NB4 (cell line): ENCODE measurements at places on chromosomes 1 and 21.
A peak's percentile ranks its signal among the peaks of the same experiment; 100 is the strongest.

GRCh38 chr1:166876540-166876838, 425 bp upstream of the TADA1 start:
- no peak for DNase-seq

DNA sequence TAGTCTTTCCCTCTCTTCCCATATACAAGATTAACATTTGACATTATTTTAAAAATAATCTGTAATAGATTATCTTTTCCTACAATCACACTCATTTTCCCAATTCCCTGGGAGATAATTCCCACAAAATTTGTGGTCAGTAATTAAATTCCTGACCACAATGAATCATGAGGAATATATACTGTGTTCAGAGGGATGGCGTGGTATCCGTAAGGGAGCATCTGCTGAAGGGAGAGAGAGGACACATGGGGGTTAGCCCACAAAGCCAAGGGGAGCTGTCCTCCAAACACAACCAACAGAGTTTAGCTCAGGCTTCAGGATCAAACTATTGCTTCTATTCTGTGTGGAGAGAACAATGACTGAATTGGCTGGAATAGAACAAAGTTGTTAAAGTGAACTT, 57.1 kb upstream of the PPP2R5A start:
- no peak for DNase-seq

DNA sequence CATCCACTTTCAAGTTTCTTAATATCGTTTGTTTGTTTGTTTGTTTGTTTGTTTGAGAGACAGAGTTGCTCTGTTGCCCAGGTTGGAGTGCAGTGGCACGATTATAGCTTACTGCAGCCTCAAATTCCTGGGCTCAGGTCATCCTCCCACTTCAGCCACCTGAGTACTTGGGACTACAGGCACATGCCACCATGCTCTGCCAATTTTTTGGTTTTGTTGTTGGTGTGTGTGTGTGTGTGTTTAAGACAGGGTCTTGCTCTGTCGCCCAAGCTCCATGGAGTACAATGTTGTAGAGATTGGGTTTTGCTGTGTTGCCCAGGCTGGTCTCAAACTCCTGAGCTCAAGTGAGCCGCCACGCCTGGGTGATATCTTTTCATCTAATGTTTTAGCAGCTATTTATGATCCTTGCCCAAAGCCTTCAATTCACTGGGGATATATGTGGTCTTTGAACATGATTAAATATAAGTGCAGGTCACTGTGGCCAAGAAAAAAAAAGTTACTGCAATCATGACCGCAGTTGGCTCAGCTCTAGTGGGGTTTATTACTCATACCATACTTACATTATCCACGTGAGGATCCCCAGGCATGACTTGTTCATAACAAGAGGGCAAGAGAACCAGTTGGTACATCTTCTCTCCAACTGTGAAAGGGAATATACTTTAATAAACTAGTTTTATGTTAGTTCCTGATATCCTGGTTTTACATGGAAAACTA, 8.0 kb downstream of the RRP1B start:
- DNase-seq = peak; percentile 83

DNA sequence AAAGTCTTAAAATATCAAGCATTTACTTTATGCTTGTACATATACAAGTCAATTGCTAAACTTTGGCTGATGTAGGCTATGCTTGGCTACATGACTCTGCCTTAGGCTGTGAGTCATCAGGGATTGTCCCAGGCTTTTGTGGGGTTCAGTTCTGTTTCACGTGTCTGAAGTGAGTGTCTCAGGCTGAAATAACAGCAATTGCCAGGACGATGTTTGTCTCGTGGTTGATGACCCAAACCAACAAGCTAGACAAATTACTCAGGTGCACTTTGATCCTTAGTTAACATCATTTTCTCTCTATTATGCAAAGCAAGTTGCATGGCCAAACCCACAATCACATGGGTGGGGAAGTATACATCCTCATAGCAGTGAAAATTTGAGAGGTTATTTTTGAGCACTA, 410.1 kb downstream of the BRINP3 start:
- no peak for DNase-seq

- no peak for DNase-seq
Observed at GRCh38 chr1:230138561-230139239, 71.7 kb downstream of the GALNT2 start.

GRCh38 chr1:43059640-43060574, 101.2 kb upstream of the SLC2A1 start:
- no peak for DNase-seq

DNA sequence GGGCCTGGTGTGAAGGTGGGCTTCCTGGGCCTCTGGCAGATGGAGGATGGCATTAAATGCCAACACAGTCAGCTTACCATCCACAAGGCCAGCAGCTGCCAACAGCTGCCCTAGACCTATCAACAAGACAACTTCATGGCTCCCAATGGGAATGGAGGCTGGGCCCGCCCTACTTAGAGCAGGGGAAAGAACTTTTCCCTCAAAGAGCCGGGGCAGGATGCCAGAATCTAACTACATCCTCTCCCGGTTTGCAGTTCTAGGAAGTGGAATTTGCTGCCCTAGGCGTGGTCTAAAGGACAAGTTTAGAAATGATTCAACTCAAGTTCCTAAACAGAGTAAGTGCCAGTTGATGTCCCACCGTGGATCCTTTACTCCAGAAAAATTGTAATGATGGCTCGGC, 13.1 kb downstream of the ICMT start:
- no peak for DNase-seq

DNA sequence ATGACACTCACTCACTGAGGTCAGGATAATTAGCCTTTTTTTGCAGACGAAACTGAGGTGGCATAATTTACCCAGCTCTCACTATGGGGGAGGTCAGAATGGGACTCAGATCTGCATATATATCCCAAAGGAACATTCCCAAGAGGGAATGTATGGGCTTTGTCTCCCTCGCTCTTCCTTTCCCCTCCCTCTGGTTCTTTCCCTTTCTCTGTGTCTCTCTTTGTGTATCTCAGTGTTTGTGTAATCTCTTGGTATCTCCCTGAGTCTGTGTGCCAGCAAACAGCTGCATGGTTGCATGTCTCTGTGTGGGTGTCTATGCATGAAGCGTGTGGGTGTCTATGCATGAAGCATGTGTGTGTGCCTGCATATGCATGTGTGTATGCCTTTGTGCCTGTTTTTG, 4.7 kb downstream of the TMEM39B start:
- no peak for DNase-seq

GRCh38 chr1:61741711-61742619, at the start of gene PATJ:
PATJ (plus strand) TSS chr1:61742480; CDS start chr1:61762893, 20,413 bp downstream.
- no peak for DNase-seq

GRCh38 chr1:31748365-31748764, 15.8 kb downstream of the ADGRB2 start:
- DNase-seq = no peak

DNA sequence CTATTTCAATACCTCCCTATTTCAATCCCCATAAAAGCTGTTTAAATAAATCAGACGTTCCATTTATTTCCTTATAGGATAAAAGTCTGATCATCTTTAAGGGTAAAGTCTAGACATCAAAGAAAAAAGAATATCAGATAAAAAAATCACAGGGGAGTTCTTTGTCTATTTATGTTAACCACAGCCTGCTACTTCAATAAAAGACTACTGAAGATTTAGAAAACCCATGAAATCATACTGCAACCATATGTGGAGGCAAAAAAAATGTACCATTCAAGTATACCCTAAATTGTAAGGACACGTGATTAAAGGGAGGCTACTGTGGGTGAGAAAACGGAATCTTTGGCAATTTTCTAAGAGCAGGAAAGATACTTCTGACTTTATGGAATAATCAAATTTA, 108.2 kb upstream of the TNFSF4 start:
- no peak for DNase-seq

GRCh38 chr1:81231729-81232038, 569.0 kb upstream of the ADGRL2 start:
- DNase-seq = no peak

GRCh38 chr1:226104671-226105121, 42.2 kb downstream of the H3-3A start:
- DNase-seq = no peak

GRCh38 chr1:43414634-43415223, 25.0 kb downstream of the SZT2 start:
- DNase-seq = peak; percentile 78

- DNase-seq = peak; percentile 80
Observed at GRCh38 chr1:235415008-235415904, 48.0 kb downstream of the TBCE start.

- no peak for DNase-seq
Observed at GRCh38 chr1:49026230-49026811, 249.6 kb upstream of the BEND5 start.

GRCh38 chr1:209736490-209737117, 19.2 kb upstream of the TRAF3IP3 start:
- no peak for DNase-seq

GRCh38 chr1:177800400-177801088, 169.3 kb downstream of the SEC16B start:
- peak; percentile 5 for DNase-seq

GRCh38 chr1:228510101-228510802, 23.1 kb downstream of the RNF187 start:
- no peak for DNase-seq
